ENCODE measurements at places on chromosomes 16 and 17.

- no peak for DNase-seq
Observed at GRCh38 chr16:73159296-73159695, 111.4 kb upstream of the ZFHX3 start.

- DNase-seq, result no peak
Observed at GRCh38 chr17:80444644-80444979, 29.6 kb downstream of the ENDOV start.

DNA sequence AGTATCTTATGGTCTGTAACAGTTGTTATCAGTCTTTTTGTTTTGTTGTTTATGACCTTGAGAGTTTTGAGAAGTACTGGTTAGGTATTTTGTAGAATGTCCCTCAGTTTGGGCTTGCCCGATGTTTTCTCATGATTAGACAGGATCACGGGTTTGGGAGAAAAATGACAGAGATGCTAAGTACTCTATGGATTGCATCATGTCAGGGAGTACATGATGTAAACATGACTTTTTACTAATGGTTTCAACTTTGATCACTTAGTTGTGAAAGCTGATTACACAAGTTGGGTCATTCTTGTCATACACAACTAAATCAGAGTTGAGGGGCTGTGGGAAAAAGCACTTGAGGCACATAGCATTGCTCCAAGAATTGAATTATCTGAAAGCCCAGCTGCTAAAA lies 94.7 kb upstream of the SIAH1 start:
- no peak for DNase-seq

DNA sequence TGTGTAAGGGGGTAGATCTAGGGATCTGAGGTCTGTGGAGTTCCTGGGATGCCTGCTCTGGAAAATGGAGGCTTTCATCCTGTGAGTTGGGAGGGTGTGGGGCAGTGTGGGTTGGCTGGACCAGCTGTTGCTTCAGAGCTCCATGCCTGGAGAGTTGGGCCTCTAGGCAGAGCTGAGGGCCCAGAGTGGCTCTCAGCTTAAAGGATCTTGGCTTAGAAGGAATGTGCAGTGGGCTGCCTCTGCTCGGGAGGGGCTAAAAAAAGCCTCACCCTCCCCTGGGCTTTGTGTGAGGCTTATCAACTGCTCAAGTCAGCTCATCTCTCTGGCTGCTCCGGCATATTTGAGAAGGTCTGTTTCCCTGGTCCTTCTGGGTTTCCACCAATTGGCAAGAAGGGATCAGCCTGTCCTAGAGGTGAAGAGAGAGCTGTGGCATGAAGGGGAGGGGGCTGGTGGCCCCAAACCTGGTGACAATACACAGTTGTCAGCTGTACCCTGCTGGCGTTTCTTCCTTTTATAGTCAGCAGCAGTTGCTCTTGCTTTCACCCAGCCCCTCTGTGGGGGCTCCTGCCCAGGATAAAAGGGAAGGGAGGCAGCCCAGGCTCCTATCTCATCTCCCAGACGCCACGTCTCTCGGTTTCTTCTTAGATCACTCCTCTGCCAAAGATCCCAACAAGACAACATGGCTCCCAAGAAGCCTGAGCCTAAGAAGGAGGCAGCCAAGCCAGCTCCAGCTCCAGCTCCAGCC lies at the start of gene MYL4:
Gene MYL4 (plus strand): TSS at position 605 of the 745 bp plus-strand sequence. CDS start 75 bp downstream, at position 680.
- DNase-seq, result no peak

- peak; percentile 91 for DNase-seq
Observed at GRCh38 chr16:67415872-67416793, at the start of gene ZDHHC1. Gene ZDHHC1 (minus strand): TSS chr16:67416477. CDS start chr16:67407775, 8,702 bp downstream.

All from upper lobe of right lung (tissue), 1 donor.